NCI-H226 (cell line): ENCODE measurements at places on chromosomes 6 and 20.

- no peak for DNase-seq
Observed at GRCh38 chr6:14226051-14226660, 108.6 kb downstream of the CD83 start.

- no peak for DNase-seq
Observed at GRCh38 chr6:55669028-55669427, 90.0 kb upstream of the HMGCLL1 start.

GRCh38 chr6:36692220-36692619 lies 5.4 kb upstream of the RAB44 start:
- DNase-seq: no peak

DNA sequence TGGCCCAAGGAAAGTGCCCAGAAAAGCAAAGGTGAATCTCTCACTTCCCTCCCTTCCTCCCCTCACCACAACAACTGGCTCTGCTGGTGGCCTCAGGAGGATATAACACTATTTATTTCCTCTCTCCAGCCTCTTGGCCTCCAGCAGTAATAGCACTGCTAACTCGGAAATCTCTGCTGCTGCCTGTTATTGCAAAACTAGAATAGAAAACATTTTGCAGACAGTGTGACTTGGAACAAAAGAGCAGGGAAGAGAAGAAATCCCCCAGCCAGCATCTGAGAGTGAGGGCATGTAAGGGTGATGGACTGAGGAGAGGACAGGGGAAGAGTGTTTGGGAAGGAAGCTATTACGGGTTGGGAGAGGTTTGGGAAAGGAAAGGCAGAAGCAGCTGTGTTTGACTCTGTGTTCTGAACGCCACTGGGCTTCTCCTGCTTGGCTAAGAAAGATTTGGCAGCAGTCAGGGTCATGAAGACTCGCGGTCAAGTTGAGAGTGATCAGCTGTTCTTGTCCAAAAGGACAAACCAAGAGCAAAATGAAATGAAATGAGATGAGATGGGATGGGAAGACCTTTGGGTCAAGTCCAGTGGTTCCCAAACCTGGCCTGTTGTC lies 81.0 kb upstream of the SNX9 start:
- no peak for DNase-seq
